ENCODE measurements at places on chromosomes 4 and X. TPM values are rescaled to one million over a fixed set of nuclear protein-coding genes. Genes with fewer than 3 reads are reported as not detected.

DNA sequence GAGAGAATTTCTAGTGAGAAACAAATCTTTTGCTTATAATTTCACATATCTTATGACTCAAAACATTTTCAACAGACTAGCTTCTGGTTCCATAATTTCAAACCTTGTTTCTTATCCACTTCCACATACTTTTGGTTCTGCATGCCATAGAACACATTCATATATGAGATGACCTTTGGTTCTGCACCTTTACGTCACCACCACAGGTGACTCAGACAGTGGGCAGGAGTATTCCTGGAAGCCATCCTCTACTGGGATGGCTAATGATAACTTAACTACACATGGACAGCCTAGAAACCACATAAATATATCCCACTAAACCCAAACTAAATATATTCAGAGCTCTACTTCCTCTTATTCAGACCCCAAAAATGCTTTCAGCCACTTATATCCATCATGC, 133.3 kb downstream of the DCK start:
- no peak overlapping the region for H3K4me3 ChIP-seq
- no peaks in the 10 kb centered on the region for H3K36me3 ChIP-seq
- DNase-seq = no peak
- H3K27ac ChIP-seq = no peak overlapping the region
- H3K4me1 ChIP-seq = no peaks in the 10 kb centered on the region

- no peak for DNase-seq
- H3K4me1 ChIP-seq = peaks cover 9% of the 10 kb centered on the region
- no peak overlapping the region for H3K4me3 ChIP-seq
- no peak overlapping the region for H3K27ac ChIP-seq
Observed at GRCh38 chrX:357035-357692, 29.5 kb downstream of the PPP2R3B start.

DNA sequence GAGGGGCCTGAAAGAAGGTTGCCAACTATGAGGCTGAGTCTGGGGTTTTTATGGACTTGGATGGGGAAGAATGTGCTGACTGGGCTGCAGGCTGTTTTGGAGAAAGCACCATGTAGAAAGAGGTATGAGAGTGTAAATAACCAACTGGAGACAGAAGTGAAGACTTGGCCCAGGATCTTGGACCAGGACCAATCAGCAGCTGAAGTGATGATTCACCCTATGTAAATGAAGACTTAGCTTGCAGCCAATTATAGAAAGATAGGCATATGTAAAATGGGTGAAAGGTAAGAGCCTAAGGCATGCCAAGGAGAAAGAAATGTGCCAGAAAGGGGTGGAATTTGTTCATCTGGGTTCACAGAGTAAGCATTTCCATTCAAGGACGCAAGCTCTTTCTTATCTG, 856.7 kb upstream of the PRKX start:
- H3K4me1 ChIP-seq = no peaks in the 10 kb centered on the region
- H3K36me3 ChIP-seq = no peaks in the 10 kb centered on the region
- no peaks in the 10 kb centered on the region for H3K27me3 ChIP-seq

DNA sequence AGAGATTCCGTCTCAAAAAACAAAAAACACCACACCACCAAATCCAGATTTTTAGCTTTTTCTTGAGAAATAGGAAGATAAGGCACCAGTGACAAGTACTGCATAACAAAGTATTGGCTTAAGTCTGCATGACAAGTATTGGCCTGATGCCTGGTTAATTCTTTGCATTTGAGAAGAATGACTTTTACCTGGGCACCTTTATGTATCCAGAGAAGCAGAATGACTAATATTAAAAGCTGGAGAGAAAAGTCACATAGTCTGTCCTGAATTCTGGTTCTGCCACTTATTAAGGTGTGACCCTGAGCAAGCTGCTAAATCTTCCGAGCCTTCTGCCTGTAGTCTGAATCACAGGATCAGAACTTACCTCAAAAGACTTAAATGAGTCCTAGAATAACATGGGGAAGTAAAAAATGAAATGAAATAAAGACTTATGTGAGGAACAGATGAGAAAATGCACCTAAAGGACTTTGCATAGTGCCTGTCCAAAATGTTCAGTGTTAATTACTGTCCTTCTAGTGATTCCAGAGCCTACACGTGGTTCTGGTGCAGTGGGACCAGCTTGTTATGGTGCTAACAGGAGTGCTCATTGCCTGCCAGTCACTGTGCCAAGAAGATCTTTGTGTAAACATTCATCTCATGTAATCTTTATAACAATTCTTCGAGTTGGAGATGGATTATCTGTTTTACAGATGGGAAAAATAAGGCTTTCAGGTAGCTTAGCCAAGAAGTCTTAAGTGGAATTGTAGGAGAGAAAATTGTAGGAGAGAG, 31.6 kb downstream of the UGDH start:
- H3K4me3 ChIP-seq = no peak overlapping the region
- H3K27ac ChIP-seq = no peak overlapping the region
- peaks cover 27% of the 10 kb centered on the region for H3K36me3 ChIP-seq
- no peak for DNase-seq
- no peaks in the 10 kb centered on the region for H3K27me3 ChIP-seq

DNA sequence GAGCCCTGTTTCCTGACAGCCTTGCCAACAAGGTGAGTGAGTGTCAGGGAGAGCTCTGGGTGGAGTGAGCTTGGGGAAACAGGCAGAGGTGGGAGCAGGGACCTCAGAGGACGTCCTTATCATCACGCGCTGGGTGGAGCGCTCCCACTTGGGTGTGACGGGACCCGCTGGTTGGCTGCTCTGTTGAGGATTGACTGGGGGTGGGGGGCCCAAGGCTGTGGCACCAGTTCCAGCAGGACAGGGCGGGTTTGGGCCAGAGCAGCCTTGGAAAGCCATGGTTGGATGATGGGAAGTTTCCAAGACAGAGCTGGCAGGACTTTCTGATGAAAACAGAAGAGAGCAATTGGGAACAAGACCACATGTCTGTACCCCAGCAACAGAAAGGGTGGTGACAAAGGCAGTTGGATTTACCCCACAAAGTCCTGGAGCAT, 3.0 kb upstream of the PCGF3 start:
- no peaks in the 10 kb centered on the region for H3K27me3 ChIP-seq
- H3K4me3 ChIP-seq = no peak overlapping the region
- H3K4me1 ChIP-seq = peaks cover 16% of the 10 kb centered on the region
- H3K27ac ChIP-seq = no peak overlapping the region
- H3K36me3 ChIP-seq = no peaks in the 10 kb centered on the region

DNA sequence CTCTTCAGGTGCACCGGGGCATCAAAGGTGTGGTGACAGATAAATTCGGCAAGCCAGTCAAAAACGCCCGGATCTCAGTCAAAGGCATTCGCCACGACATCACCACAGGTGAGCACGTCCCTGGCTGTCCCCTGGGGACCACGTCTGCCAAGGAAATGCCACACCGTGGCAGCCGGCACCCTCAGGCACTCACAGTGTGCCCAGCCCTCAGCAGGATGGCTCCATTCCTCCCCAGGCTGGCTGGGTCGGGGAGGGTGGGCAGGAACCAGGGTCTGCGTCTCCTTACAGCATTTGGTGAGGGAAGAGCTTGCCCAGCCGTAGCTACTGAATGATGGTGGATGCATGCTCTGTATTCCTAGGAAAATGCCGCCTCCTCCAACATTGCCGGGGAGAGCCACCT, 25.9 kb downstream of the CPZ start:
- no peaks in the 10 kb centered on the region for H3K4me1 ChIP-seq
- peaks cover 46% of the 10 kb centered on the region for H3K27me3 ChIP-seq
- no peak overlapping the region for H3K27ac ChIP-seq
- H3K36me3 ChIP-seq = no peaks in the 10 kb centered on the region
- no peak for DNase-seq

GRCh38 chr4:39729557-39729956, 31.6 kb downstream of the UBE2K start:
- no peak for DNase-seq
- H3K36me3 ChIP-seq = peaks cover 4% of the 10 kb centered on the region
- H3K4me3 ChIP-seq = no peak overlapping the region
- H3K4me1 ChIP-seq = peaks cover 22% of the 10 kb centered on the region

GRCh38 chrX:139213241-139213709, 317.3 kb upstream of the F9 start:
- no peak for DNase-seq
- H3K27me3 ChIP-seq = peaks cover 1% of the 10 kb centered on the region
- no peak overlapping the region for H3K4me3 ChIP-seq
- no peak overlapping the region for H3K27ac ChIP-seq

- peak; percentile 80 for DNase-seq
- peaks cover 34% of the 10 kb centered on the region for H3K4me1 ChIP-seq
- H3K4me3 ChIP-seq = peak within 1 kb of the TSS; percentile 74
- H3K36me3 ChIP-seq = no peaks in the 10 kb centered on the region
Observed at GRCh38 chr4:95548738-95549245, at the start of gene UNC5C. Gene UNC5C, minus strand, starts transcription at chr4:95548973.

DNA sequence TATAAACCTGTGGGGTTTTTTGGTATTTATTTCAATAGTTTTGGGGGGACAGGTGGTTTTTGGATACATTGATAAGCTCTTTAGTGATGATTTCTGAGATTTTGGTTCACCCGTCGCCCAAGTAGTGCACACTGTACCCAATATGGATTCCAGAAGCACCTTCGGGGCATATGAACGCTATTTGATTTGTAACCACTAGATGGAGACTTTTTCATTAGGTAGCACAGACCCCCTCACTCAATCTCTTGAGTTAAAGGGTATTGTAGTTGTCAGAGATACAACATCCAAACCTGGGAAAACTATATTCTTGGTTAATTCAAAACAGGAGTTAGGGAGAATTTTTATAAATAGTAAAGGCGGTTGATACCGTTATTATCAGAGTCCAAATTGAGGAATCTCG, 79.8 kb downstream of the SPANXN3 start:
- H3K36me3 ChIP-seq = no peaks in the 10 kb centered on the region
- H3K4me1 ChIP-seq = no peaks in the 10 kb centered on the region
- no peak overlapping the region for H3K27ac ChIP-seq
- no peak overlapping the region for H3K4me3 ChIP-seq

DNA sequence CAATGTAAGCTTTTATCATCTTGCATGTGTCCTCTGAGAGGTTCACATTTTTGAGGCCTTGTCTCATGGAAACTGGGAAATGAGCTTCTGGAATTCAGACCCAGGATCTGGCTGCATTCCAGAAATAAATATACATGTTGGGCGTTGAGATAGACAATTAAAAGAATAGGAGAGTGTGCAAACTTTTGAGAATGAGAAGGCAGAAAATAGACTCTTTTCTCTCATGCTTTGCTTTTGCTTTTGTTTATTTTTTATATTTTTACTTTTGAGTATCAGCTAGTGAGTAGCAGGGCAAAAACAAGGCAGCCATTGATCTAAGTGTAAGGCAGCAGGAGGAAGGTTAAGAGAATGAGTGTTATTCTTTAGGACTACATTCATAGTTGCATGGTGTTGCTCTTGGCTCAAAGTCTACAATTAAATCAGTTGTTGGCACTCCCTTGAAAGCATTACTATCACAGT, 12.4 kb downstream of the SHROOM3 start:
- no peaks in the 10 kb centered on the region for H3K4me1 ChIP-seq
- no peak overlapping the region for H3K4me3 ChIP-seq
- H3K27ac ChIP-seq = no peak overlapping the region
- peaks cover 13% of the 10 kb centered on the region for H3K27me3 ChIP-seq
- no peaks in the 10 kb centered on the region for H3K36me3 ChIP-seq

GRCh38 chr4:76036855-76037254, 985 bp upstream of the CXCL11 start:
- no peak overlapping the region for H3K4me3 ChIP-seq
- no peak for DNase-seq
- H3K36me3 ChIP-seq = no peaks in the 10 kb centered on the region
- peaks cover 4% of the 10 kb centered on the region for H3K4me1 ChIP-seq
- H3K27ac ChIP-seq = no peak overlapping the region

The UGT2A1 gene
- total RNA-seq = not detected

The UGT2B17 gene
- total RNA-seq = not detected

The VSIG1 gene
- not detected for total RNA-seq

The FABP2 gene
- not detected for total RNA-seq

The OPRPN gene
- total RNA-seq = not detected

The GPR143 gene
- not detected for total RNA-seq

The HTN3 gene
- total RNA-seq = not detected

The SPANXA1 gene
- not detected for total RNA-seq

The SYTL5 gene
- 0.41 TPM for total RNA-seq

The TRPC5OS gene
- not detected for total RNA-seq

The F11 gene
- 0.30 TPM for total RNA-seq

The HSFX4 gene
- total RNA-seq = not detected

The MID1IP1 gene
- 30.9 TPM for total RNA-seq

All from left ventricle myocardium inferior (tissue), 1 donor.